ENCODE measurements at places on chromosomes 16 and 17.

DNA sequence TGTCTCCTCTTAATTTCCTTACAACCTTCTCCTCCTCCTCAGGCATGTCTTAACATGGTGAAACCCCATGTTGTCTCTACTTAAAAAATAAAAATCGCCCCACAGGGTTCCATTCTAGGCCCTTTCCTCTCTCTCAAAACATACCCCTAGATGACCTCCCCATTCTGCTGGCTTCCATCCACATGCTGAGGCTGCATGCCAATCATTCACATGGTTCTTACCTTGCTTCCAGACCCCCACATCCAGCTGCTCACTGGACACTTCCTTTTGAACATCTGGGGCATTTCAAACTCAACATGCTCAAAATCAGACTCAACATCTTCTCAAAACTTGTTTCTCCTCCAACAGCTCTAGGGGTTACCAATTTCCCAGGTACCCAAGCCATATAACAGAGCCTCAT lies 12.4 kb upstream of the CTCF start:
- DNase-seq, result no peak

DNA sequence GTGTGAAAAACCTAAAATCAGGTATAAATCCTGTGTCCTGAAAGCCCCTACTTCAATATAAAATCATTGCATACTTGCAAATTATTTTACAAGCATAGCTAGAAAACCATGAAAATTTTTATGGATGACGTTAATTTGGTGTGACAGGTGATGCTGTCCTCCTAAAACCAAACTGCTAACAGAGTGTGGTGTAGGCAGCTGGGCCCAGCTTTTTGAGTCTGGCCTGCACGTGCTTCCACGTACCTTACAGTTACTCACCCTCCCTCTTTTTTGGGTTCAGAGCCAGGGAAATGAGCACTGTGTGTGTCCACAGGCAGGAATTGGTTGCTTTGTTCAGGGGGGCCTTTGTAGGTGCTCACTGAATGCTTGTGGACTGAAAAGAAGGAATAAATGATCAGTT lies 36.4 kb downstream of the CLEC16A start:
- DNase-seq, result no peak

DNA sequence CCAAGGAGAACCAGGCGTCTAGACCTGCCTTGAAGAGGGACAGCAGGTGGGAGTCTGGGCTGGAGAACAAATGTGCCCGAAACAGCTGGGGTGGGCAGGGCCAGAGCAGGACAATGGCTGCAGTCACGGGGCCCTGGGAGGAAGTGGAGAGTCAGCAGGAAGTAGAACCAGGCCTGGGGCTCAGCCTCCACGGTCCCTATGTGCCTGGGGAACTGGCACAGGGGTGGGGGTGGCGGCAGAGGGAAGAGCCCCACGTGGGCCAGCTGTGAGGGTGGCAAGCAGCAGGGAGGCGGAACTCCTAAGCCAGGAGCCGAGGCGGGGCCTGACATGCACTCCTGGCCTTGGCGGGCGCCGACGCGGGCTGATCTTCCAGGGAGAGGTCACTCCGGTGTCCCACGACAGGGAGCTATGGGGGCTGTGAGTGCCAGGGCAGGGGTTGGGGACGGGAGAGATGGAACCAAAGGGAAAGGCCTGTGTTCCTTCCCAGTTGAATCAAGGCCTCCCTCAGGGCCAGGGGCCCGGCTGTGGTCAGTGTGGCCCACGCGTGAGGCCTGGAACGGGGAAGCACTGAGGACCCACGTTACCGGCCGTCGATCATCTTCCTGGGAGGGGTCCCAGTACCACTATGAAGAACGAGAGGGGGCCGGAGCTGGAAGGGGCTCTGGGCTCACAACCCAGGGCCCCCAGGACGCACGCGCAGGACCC lies 42.7 kb downstream of the TIMM22 start:
- no peak for DNase-seq

- DNase-seq, result no peak
Measured at GRCh38 chr17:16922386-16923096, 49.4 kb downstream of the TNFRSF13B start.

- no peak for DNase-seq
Measured at GRCh38 chr17:49278076-49278475, 47.5 kb upstream of the PHOSPHO1 start.

DNA sequence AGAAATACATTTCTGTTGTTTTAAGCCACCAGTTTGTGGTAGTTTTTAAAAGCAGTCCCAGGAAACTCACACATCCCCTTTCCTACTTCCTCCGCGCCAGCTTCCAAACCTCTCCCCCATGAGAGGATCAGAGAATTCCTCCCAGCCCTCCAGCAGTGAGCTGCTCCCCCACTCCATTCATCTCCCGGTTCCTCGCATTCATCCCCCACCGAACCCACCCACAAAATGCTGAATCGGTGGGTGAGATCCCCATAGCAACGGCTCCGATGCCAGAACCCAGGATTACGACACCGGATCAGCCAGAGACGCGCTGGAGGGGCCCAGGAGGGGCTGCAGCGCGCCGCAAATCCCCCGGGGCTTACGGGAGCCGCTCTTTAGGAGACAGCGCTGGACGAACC lies 251.4 kb upstream of the RPL38 start:
- no peak for DNase-seq

GRCh38 chr17:63933598-63933997 lies 1.5 kb upstream of the CD79B start:
- DNase-seq, result no peak

DNA sequence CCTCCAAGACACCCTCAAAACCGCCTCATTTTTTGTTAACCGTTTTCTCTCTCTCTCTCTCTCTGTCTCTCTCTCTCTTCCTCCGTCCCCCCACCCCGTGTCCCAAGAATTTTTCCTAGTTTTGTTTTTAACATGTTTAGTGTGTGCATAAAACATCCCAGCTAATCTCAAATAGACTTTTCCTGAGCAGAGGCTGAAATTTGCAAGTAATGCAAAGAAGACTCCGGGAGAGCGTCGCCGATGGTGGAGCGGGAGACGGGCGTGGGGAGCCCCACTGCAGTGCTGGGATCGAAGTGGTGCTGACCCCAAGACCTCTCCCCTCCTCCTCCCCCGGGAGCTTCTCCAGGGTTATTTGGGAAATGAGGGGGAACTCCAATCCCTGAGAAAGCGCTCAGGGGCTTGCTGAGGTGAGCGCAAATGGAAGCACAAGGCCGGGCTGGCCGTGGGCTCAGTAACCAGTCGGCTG lies 4.7 kb upstream of the DLX4 start:
- no peak for DNase-seq

DNA sequence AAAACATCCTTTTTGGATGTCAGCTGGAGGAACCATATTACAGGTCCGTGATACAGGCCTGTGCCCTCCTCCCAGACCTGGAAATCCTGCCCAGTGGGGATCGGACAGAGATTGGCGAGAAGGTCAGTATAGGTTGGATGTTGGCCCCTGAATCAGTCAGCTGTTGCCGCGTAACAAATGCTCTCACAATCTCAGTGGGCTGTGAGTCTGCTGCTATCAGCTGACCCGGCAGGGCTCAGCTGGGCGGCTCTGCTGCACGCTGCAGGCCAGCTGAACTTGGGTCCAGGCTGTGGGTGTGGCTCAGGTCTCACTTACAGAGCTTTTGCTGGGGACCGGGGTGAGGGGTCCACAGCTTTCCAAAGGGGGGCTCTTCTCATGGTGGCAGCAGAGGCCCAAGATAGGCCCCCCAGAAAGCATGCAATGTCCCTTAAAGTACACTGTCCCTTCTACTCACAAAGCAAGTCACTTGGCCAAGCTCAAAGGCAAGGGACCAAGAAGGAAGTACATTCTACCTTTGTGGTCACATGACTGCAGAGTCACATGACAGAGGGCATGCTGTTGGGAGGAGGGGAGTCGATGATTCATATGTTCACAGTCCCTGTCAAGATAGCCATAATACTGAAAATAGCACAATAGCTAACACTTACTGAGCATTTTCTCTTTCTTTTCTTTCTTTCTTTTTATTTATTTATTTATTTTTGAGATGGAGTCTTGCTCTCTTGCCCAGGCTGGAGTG lies 134.2 kb downstream of the ABCC1 start:
- no peak for DNase-seq

DNA sequence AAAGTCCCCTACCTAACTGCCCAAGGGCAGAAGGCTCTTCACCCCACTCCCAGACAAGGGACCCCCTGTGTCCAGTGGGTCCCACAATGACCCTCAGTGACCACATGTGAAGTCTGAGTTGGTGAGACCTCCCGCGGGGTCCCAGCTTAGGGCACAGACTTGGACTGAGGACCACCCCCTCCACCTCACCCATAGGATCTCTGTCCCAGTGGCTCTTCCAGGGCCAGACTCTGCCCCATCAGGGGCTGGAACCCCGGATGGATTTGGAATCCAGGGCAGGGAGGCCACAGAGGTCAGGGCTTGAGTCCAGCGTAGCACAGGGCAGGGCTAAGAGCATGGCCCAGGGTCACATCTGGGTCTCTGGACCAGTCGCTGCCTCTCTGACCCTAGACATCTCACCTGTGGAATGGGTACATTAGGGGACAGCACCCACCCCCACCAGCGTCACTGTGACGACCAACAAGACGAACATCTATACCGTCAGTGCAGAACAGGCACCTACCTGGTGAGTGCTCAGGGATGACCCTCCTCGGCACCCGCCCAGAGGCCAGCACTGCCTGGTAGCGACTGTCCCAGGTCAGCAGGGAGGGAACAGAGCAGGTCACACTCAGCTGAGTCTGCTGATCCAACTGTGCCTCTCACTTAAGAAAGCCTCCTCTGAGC lies 37.7 kb downstream of the TNFRSF13B start:
- DNase-seq, result no peak

DNA sequence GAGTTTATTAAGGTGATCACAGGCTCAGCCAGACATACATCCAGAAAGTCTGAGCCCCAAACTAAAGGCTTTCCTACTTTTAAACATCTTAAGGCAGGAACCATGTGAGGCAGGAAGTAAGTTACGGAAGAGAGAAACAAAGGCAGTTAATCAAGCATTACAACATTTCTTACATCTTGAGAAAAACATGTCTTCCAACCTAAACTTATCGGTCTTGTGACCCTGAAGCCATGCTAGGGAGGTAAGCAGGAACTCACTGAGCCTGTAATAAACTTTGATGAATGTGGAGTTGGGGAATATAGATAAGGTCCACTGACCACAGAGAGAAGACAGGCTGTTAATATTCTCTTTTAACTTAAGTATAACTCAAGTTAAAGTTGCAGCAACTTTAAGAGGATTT lies 3.5 kb upstream of the ACSM3 start:
- DNase-seq, result no peak

GRCh38 chr17:556431-556995 lies 158.1 kb downstream of the VPS53 start:
- no peak for DNase-seq

DNA sequence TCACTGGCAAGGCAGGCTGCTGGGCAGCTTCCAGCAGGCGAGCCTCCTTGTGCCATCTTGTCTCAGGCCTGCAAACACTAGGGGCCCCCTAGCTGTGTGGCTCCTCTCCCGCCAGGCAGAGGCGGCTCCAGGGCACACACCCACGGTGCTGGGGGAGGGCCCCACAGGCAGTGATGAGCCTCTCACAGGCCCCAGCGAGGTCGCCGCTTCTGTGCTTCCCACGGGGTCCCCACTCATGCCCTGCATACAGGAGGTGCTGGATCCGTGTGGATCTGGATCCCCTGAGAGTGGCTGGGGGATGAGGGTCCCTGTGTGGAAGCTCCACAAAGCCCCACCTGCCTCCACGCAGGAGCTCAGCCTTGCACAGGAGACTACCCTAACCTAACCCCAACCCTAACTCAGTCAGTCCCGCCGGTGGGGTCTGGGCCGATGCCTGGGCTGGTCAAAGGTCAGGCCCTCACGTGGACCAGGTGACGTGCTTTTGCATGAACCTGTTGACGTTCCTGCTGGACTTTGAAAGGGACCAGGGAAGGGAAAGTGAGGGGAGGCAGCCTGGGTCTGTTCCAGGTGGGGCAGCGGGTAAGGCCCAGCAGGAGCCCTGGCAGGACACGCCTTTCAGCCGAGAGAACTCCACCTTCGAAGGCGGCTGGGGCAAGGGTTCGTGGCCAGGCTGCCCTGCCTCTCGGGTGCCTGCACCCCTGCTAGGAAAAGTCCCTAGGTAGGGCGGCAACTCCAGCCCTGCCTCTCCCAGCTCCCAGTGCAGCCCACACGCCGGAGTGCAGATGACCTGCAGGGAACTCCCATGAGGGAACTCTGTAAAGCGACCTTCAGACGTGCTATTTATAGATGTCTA lies 5.2 kb downstream of the SECTM1 start:
- no peak for DNase-seq

DNA sequence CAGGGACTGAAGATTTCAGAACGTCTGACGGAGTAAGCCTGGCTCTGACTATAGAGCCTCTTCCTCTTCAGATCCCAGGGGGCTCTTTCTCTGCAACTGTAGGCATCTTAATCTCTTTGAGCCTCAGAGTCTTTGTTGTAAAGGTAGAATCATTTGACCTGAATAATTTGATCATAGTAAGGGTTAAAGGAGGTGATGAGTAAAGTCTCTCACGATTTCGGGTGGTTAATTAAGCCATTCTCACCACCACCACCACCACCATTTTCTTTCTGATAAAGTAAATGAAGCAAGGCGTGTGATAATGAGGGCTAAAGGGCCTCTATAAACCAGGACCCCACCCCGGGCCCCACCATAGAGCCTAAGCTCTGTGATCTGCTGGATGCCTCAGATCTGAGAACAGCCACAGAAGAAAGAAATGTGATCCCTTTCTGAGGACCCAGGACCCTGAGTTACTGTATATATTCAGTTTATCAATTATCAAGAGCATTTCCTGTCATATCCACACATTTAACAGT lies 33.0 kb upstream of the ADAMTS18 start:
- no peak for DNase-seq

GRCh38 chr17:75820094-75821080 lies 23.8 kb downstream of the UNC13D start:
- DNase-seq, result no peak

DNA sequence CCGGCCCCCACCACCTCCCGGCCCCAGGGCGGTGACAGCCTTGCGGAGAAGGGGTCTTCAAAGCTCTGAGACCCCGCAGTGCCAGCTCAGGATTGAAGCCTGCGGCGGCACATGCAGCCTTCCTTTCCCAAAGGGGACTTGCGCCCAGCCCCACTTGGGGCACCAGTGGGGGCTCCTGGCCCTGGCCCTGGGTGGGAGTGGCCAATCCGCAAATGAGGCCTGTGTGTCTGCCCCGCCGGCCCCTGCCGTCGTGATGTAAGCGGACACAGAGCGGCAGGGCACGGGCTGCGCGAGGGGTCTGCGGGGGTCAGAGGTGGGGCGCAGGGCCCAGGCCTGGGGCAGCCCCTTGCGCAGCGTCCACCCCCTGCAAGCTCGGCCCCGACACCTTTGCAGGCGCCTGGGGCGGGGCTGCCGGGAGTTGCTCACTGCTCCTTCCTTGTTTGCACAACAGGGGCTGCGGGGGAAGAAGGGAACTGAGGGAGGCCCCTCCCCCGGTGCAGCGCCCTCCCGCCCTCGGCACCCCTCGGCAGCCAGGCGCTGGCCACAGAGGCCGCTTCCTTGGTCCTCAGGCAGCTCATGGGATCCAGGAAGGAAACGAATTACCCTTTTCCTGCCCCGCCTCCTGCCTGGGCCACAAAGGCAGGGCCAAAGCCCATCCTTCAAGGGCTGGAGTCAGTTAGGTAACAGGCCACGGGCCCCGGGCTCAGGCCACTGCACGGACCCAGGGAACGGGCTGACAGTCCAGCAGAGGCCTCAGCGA lies 2.9 kb downstream of the SLC16A3 start:
- DNase-seq, result no peak

All from SW 1271 (cell line).